ENCODE measurements at places on chromosomes 2 and 18.

DNA sequence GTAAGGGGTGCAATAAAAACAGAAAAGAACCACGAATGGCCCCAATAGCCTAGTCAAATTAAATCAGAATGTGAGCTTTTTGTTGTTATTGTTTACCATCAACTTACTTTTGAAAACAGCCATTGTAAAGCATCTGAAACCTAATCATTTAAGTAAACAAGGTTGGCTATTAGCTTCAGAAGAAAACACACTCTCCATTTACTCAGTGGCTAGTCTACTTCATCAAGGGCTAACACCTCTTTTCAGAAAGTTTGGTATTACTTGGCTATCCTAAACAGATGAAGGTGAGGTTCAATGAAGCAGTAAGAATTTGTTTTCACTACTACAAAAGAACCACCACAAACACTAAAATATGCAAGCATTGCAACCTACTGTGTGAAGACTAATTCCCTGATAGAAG is 398.0 kb downstream of the CDH2 start:
- no peak for DNase-seq

DNA sequence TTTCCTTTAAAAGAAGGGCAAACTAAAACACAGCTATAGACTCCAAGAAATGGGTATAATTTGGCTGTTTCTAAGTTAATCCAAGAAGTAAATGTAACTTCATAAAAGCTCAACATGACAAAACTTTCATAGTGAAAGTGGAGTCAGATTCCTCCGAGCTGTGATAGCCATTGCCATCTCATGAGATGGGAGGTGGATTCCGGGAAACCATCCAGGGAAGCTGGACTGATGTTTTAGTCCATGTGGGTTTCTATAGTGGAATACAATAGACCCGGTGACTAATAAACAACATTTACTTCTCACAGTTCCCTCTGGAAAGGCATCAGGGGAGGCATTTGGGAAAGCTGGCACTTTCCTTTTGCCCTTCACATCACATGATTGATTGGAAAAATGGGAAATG is 10.0 kb upstream of the LAPTM4A start:
- DNase-seq: no peak

DNA sequence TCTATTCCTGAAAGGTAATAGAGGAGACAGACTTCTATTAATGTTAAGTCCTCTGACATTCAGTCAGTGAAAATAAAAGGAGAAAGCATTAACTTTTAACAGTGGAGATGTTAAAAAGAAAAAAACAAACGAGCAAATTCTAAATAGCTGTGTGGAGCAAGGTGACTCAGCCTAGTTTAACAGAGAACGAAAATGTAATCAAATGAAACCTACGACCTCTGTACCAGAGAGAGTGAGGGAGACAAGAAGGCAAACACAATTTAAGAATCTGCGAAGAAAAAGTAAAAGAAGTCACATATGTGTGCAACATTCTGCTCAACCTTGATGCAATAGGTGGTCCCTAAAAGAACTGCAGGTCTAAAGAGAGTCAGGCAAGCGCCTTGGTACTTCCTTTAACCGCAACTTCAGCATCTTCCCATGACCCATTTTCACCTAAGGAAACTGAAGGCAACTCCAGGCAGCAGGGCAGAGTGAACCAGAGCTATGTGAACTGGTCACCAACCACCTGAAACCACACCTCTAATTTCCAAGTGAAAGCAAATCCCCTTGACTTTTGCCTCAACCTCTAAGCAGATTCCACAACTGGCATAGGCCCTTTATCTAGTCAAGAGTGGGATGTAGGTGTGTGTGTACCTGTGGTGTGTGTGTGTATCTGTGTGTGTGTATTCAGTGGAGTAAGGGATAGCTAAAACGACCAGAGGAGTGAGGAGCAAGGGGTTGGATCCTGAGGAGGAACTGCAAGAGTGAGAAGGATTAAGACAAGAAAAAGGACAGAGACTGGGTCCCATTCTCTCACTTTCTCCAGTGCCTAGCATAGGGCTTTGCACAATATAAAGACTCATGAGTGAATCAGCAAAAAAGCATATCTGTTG is 43.0 kb downstream of the FIGN start:
- DNase-seq: no peak

DNA sequence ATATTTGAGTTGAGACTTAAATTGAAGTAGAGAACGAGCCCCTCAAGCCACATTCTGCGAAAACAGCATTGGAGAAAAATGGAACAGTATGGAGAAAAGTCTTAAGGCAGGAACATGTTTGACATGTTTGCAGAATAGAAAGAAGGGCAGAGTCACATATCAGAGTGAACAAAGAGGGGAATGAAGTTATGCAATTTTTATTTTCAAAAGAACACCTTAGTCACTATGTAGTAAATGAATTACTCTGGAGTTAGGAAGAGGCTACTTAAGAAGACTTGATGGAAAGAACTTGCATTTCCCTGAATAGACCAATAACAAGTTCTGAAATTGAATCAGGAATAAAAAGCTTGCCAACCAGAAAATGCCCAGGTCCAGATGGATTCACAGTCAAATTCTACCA is 391.4 kb upstream of the CDH19 start:
- no peak for DNase-seq

All from SJCRH30 (cell line).